Hematopoietic multipotent progenitor cell treated with erythropoietin and hydrocortisone succinate and interleukin-3 and kit ligand, for 15 days (in vitro differentiated cells): ENCODE measurements at places on chromosomes 2 and 18.

GRCh38 chr2:65435625-65436168 lies 3.3 kb upstream of the SPRED2 start:
- DNase-seq: no peak

DNA sequence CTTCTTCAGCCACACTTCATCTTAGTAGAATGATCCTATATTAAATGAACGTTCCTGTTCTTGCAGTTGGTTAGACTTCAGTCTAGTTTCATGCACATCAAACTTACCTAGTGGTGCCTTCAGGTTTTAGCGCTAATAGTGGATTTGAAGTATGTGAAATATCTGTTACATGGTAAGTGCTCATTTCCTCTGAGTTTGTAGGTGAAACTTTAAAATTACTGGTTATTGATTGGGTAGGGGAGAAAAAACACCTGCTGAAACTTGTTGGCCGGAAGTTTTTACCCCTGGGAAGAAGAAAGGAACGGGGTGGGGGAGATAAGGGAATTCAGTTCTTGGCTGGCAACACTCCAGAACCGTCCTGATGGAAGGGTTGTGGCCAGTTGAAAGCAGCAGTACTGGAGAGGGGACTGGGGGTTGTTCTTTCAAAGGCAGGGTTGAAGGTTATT lies 112.8 kb downstream of the SPTBN1 start:
- no peak for DNase-seq

GRCh38 chr2:241496904-241497877 lies 11.2 kb downstream of the STK25 start:
- no peak for DNase-seq

DNA sequence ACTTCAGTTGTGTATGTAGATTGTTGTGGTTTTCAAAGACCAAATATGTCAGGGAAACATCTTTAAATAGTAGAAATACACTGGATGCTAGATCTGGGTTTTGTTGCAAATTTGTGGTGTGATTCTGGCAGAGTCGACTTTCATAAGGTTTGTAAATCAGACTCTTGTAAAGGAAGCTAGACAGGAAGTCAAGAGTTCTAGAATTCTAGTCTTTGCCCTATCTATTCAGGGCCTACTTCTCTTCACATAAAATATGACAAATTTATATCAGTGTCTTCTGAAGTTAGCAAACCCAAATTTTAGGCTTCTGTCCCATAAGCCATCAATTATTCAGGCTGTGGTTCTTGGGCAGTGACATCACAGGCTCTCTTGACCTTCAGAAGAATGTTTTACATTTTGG lies 1579.2 kb upstream of the PIK3C3 start:
- DNase-seq: no peak

GRCh38 chr18:50726960-50727589 lies 92.7 kb downstream of the MRO start:
- DNase-seq: no peak

DNA sequence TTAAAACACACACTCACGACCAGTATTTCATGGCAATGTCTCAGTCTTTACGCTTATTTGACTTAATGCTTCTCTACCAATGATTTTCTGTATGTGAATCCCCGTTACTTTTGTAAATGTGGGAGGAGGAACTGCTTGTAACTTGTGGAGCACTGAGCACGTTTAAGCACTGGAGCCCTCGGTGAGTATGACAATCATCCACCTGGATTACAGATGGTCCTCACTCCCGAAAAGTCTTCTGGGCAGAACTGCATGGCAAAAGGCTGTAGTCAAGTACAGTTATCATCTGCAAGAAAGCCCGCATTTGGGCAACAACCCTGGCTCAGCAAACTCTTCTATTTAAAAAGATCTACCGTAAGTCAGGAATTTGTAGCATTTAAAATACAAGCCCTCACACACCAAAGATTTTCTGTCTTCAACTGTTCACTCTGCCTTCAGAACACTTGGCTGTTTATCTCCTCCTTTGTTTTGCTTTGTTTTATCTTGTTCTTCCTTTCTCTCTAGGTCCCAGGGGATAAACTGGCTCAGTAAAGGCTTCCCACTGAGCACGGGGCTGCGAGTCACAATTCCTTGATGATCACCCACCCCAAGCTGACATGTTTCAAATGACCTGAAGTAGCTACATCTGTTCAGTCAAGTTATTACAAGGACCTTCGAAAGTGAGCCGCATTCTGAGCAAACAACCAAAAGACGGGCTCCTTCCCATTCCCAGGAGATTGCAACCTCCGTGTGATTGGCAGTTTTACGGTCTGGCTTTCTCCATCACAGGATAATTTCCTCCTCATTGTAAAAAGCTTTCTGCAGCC lies 102.2 kb downstream of the DLGAP1 start:
- no peak for DNase-seq
